ENCODE measurements at places on chromosomes 2 and 18. TPM values are rescaled to one million over a fixed set of nuclear protein-coding genes. Genes with fewer than 3 reads are reported as not detected.

DNA sequence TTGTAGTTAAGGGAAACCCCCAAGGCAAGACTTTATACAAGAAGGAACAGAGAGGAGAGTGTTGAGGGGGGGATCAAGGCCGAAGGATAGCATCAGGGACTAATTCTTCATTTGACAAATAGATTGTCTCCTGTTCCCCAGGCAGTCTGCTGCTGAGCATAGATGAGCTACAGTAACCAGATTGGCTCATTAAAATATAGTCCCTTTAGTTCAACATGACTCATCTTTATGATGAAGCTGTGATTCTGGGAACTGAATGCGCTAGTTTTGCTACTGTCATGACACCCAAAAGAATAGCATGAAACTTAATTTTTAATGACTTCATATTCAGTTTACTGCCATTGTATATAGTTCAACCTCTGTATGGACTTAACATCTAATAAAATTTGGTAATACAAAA is 35.5 kb downstream of the TMEFF2 start:
- H3K36me3 ChIP-seq, result no peaks in the 10 kb centered on the region
- no peaks in the 10 kb centered on the region for H3K27me3 ChIP-seq
- H3K27ac ChIP-seq, result no peak overlapping the region
- peaks cover 8% of the 10 kb centered on the region for H3K4me1 ChIP-seq
- H3K4me3 ChIP-seq, result no peak overlapping the region

- DNase-seq, result no peak
- no peak overlapping the region for H3K4me3 ChIP-seq
- H3K27me3 ChIP-seq, result no peaks in the 10 kb centered on the region
Measured at GRCh38 chr2:147351784-147352183, 493.0 kb upstream of the ACVR2A start.

GRCh38 chr2:50125246-50125645 is 906.7 kb downstream of the NRXN1 start:
- H3K36me3 ChIP-seq, result no peaks in the 10 kb centered on the region
- DNase-seq, result no peak
- H3K4me1 ChIP-seq, result no peaks in the 10 kb centered on the region
- H3K27ac ChIP-seq, result no peak overlapping the region
- no peak overlapping the region for H3K4me3 ChIP-seq

DNA sequence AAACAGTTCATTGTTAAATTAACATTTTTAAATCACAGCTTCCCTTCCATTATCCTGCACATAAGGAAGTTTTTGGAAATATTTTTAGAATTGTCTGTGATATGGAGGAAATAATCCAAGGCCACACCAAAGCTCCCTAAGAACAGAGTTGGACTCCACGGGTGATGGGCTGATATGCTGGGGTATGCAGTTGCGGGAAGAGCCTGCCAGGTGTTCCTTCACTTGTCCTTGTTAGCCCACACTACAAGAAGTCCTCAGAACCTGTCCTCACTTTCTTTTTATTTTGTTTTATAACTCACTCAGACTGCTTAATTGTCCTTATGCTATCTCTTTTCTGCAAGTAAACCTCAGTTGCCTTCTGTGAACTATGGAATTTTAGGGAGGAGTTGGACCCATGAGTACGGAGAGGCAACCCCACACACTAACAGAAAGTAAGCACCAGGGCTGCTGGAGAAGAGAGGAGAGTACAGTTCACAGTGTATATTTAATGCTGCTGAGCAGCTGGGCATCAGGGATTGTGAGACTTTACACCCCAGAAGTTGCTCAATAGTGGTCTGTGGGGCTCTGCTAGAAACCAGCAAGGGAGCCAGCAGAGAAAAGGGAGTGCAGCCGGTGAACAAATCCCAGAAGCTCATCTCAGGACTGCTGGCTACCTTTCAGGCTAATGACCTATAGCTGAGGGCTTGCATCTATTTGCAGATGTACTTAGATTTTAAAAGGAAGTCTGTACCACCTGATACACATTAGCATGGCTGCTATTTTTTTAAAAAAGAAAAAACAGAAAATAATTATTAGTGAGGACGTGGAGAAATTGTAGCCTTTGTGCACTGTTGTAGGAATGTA is 280.1 kb upstream of the STON1 start:
- H3K4me3 ChIP-seq, result no peak overlapping the region
- H3K27ac ChIP-seq, result peak overlapping the region; percentile 34
- no peaks in the 10 kb centered on the region for H3K36me3 ChIP-seq

The METAP1D gene
- 4.1 TPM for total RNA-seq

The FSHR gene
- not detected for total RNA-seq
